ENCODE measurements at places on chromosomes 13 and 19.

GRCh38 chr13:50209631-50210030 is 194.4 kb downstream of the KCNRG start:
- DNase-seq = peak; percentile 63

DNA sequence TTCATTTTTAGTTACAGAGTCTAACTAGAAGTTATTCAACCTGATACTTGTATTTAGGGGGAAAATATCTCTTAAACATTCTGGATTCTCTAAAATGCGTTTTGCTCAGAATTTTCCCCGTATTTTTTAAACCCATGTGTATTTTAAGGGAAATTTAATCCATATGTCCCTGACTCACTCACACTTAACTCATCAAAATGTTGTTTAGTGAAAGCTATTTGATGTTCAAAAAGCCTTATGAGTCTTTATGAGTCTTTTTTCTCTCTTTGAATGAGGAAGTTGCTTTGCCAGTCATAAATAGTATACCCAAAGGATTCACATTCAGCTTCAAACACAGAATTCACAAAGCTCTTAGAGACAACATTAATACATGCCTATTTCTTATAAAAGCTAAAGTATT is 16.4 kb downstream of the MAB21L1 start:
- no peak for DNase-seq

DNA sequence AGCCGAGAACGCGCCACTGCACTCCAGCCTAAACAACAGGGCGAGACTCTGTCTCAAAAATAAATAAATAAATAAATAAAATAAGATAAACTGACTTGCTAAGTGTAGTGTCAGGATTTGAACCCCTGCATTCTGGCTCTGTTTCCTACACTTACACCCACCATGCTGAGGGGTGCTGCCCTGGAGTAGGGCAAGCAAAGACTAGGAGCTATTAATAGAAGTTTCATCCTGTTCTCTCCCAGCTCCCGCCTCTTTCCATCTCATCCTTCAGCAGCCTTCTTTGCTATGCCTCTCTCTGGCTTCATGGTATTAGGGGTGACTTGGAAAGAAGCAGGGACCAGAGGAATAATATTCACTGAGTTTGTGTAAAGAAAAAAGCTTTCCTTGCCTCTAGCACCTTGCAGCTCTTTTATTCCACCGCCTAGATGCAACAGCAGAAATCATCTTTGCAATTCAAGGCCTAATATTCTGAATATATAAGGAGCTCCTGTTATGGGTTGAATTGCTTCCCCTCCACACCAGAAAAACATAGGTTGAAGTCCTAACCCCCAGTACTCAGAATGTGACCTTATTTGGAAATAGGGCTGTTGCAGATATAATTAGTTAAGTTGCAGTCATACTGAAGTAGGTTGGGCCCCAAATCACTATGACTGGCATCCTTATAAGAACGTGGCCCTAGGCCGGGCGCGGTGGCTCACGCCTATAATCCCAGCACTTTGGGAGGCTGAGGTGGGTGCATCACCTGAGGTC is 8.7 kb upstream of the PLAUR start:
- no peak for DNase-seq

DNA sequence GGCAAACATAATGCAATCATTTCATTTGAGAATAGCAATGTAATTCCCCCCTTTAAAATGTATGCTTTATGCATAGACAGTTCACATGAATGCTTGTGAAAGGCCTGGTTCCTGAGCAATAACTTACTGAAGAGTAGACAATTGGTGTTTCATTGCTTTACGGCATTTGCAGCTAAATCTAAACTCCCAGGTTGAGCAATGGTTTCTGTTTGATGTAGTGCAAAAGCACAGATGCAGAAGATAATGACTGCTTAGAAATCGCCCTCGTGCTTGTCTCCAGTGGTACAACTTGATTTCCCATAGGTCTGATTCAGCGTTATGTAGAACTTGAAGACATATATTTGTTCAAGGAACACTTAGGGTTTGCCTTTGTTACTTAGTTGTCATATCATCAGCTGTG is 1018.3 kb downstream of the DIAPH3 start:
- DNase-seq = no peak

DNA sequence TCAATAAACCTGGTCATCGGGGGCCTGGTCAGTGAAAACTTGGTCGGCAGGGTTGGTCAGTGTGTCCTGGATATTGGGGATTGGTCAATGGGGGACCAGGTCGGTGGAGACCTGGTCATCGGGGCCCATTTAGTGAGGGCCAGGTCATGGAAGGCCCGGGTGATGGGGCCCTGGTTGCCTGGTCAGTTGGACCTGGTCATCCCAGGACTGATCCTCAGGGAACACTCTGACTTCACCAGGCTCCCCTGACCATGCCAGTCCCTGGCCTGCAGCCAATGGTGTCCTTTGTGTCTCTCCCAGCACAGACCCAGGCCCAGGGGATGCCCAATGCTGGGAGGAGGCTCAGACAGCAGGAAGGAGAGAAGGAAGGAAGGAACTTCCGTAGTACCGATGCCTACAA is 42.1 kb upstream of the TPM4 start:
- no peak for DNase-seq

DNA sequence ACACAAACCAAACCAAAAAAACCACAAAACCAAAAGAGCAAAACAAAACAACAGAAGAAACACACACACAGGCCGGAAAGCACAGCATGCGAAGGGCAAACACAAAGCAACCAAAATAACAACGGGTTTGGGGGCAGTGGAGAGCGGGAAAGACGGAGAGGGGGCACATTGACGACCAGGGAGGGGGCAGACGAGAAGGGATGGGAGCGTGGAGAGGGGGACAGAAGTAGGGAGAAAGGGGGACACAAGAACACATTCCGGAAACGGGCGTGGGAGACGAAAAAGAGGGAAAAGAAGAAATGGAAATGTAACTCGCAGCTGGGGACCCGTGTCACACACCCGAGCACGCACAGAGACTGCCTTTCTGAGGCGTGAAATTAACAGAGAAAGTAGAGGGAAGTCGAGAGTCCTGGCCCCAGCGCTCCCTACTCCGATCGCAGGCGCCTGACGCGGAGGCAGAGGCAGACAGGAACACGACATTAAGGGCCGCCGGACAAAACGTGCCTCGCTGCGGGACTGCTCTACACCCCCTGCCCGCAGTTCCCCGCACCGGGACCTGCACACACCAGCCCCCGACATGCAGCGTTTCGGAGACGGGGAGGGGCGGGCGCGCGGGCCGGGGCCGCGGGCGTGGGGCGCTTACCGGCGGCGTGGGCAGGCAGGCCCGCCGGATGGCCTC is 652 bp downstream of the POU4F1 start:
- DNase-seq = no peak

- DNase-seq = no peak
Observed at GRCh38 chr13:35481777-35482176, 5.3 kb upstream of the MAB21L1 start.

DNA sequence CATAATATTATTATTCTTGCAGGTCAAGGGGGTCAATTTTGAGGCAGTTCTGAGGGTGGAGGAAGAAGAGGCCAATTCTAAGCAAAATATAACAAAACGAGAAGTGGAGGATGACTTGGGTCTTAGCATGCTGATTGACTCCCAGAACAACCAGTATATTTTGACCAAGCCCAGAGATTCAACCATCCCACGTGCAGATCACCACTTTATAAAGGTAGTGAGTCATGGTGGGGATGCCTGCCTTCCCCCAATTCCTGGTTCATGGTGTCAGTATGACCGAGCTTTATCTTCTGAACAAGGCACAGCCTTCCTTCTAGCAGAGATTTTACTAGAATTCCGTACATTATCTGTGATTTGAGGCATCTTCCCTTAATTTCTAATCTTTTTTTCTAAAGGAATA is 9.4 kb upstream of the DCUN1D2 start:
- peak; percentile 50 for DNase-seq

DNA sequence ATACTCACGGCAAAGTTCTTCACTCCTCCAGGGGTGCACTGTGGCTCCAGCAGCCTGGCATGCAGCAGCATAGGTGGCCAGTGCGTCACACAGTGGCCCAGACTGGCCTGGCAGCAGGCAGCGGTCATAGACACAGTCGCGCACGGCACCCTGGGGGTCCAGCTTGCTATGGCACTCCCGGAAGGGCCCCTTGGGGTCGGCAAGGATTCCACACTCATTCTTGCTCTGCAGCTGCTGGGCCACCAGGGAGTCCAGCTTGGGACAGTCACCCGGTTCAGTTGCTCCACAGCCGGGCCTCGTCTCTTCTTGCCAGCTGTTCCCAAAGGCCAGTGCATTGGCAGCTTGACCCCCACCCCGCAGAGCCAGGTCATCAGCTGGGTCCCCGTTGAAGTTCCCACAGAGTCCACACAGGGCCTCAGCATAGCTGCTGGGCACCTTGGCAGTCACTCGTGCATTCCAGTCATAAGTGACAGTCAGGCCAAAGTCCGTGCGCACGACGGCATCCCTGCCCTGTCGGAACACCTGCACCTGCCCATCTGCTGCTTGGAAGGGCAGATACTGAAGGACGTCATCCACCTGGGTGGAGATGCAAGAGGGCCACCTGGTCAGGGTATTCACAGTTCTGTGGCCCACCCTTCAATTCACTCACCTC is 20.6 kb downstream of the FCGBP start:
- DNase-seq = no peak

- no peak for DNase-seq
Observed at GRCh38 chr13:73189362-73189761, 130.6 kb downstream of the KLF5 start.

DNA sequence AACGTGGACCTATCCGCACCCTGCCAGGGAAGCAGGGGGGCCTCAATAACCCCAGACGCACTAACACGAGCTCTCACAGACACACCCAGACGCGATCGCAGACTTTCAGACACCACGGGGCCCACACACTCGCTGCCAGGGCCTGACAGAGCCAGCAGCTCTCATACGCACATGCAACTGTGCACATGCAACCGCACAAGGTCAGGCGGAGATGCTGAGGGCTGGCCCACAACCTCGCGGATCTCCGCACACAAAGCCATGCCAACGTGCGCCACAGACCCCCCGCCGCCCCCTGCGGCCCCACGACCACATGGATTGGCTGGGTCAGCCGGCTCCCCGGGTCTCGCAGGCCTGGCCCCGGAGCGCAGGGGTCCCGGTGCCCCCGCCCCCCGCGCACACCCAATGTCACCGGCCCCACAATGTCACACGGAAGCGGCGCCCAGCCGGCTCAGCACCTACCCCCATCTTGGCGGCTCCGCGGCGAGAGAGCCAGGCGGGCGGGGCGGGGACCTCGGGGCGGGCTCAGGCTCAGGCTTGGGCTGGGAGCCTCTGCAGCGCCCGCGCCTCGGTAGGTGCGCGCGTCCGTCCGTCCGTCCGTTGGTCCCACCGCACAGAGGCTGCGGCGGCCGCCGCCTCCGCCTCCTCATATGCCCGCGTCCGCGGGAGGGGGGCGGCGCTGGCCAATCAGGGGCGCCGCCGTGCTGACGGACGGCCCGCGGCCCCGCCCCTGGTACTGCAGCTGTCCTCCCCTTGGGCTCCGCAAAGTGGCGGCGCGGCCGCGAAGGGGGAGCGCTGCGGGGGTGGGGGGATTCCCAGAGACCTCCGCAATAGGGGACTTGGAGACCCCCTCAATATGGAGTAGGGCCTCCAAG is at the start of gene ATP1A3:
TSS of gene ATP1A3 (minus strand) at position 619 of the 872 bp plus-strand sequence. CDS start at position 465, 154 bp downstream.
- peak; percentile 48 for DNase-seq

DNA sequence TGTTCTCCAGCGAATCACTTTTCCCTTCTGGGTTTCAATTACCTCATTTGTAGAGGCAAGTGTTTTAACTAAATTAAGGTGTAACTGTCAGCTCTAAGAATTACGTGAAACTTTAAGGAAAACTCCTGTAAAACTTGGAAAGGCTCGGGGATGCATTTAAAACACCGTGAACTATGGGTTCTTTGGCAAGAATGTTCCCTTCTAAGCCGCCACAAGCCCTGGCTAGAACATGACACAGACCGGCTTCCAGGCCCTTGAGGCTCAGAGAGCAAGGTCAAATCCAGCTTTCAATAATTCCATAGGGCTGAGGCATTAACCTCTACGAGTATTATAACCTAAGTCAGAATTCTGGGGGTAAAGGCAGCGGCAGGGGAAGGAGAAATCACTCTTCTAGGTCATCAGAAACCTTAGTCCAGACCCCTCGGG is 685 bp downstream of the VWA8 start:
- DNase-seq = peak; percentile 20
